ENCODE measurements at places on chromosomes 7 and 10. TPM values are rescaled to one million over a fixed set of nuclear protein-coding genes. Genes with fewer than 3 reads are reported as not detected.

OLAH gene
- total RNA-seq: not detected

OIT3 gene
- not detected for total RNA-seq

LIPK gene
- not detected for total RNA-seq

SNX10 gene
- 7.4 TPM for total RNA-seq

C10orf53 gene
- total RNA-seq: not detected

FAM25C gene
- total RNA-seq: 0.92 TPM

GLI3 gene
- 8.3 TPM for total RNA-seq

ZNF804B gene
- not detected for total RNA-seq

CPA4 gene
- 65.2 TPM for total RNA-seq

CDC14C gene
- not detected for total RNA-seq

MMRN2 gene
- total RNA-seq: 6.2 TPM

UTF1 gene
- not detected for total RNA-seq

BEND7 gene
- 0.99 TPM for total RNA-seq

POMZP3 gene
- total RNA-seq: 5.7 TPM

DDC gene
- total RNA-seq: not detected

ZNF248 gene
- 4.1 TPM for total RNA-seq

CCL26 gene
- not detected for total RNA-seq

ASAH2 gene
- 4.0 TPM for total RNA-seq

TEX36 gene
- total RNA-seq: not detected

CALML5 gene
- total RNA-seq: 2.4 TPM

MCM10 gene
- 35.1 TPM for total RNA-seq

DYNC1I1 gene
- total RNA-seq: 0.10 TPM

HMX3 gene
- total RNA-seq: not detected

AOAH gene
- total RNA-seq: 0.31 TPM

ACHE gene
- total RNA-seq: 0.10 TPM

IL15RA gene
- total RNA-seq: 3.6 TPM

MEOX2 gene
- not detected for total RNA-seq

CDHR1 gene
- 1.8 TPM for total RNA-seq

LHPP gene
- 15.1 TPM for total RNA-seq

CYP3A5 gene
- total RNA-seq: 1.1 TPM

ARMH3 gene
- 14.2 TPM for total RNA-seq

PAPOLB gene
- total RNA-seq: not detected

ALOX5 gene
- total RNA-seq: not detected

MUC12 gene
- total RNA-seq: 0.21 TPM

PI4K2A gene
- total RNA-seq: 34.3 TPM

AKR1C8 gene
- not detected for total RNA-seq

CAMK2B gene
- 1.5 TPM for total RNA-seq

MET gene
- total RNA-seq: 147 TPM
